Thyroid gland (tissue), 4 donors: ENCODE measurements at places on chromosomes 2 and 18. TPM values are rescaled to one million over a fixed set of nuclear protein-coding genes. Genes with fewer than 3 reads are reported as not detected.

The TAF4B gene
- total RNA-seq, result 8.8 TPM

The KCNG2 gene
- not detected for total RNA-seq

The SIX3 gene
- not detected for total RNA-seq

The DGUOK gene
- total RNA-seq, result 46.4 TPM

The SERPINB5 gene
- not detected for total RNA-seq

The FAM237A gene
- total RNA-seq, result not detected

The MXD1 gene
- total RNA-seq, result 13.5 TPM

The RESP18 gene
- total RNA-seq, result not detected

The PXDN gene
- 17.3 TPM for total RNA-seq

DNA sequence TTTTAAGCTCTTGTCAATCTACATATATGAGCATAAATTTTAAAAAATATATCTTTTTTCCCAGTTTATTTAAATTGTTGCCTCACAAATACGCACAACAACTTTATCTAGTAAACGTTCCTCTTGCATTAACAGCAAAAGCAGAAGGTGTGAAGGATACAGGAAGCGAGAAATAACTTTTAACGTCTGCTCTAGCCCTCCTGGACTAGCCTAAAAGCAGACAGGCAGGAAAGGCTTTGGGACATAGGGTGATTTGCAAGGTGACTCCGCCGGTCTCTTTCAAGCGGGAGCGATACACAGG lies 434 bp upstream of the DUSP19 start:
- no peak for DNase-seq
- no peaks in the 10 kb centered on the region for H3K36me3 ChIP-seq
- H3K27me3 ChIP-seq, result no peaks in the 10 kb centered on the region
- H3K27ac ChIP-seq, result peak overlapping the region; percentile 69

DNA sequence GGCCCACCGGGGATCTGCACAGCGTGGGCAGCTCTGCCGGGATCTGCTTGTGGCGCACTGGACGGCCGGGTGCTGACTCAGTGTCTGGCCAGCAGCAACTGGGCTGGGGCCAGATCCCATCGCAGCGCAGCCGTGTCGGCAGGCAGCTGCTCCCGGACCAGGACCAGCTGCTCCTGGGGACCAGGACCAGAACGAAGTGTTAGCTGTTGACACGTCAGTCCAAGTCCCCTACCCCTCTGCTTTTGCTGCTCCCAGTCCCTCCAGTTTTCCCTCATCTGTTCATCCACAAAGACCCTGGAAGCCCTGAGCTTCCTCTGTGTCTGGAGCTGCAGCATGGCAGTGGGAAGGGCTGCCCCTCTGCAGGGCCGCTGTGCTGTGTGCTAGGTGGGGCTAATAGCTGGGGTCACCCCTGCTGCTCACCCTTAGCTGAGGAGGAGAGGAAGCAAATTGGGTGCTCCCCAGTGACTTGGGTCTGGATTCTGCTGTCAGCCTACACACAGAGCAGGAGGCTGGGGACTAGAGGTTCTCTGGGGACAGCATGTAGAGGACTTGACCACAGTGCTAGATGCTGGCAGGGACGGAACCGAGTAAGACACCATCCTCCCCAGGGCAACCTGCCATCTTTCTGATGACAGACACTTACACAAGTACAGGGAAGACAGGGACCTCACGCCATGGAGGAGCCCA lies 16.9 kb upstream of the KIF1A start:
- no peak for DNase-seq
- H3K4me1 ChIP-seq, result peaks cover 5% of the 10 kb centered on the region
- no peaks in the 10 kb centered on the region for H3K36me3 ChIP-seq
- no peak overlapping the region for H3K27ac ChIP-seq
- H3K27me3 ChIP-seq, result no peaks in the 10 kb centered on the region

- no peaks in the 10 kb centered on the region for H3K4me1 ChIP-seq
- DNase-seq, result no peak
- no peak overlapping the region for H3K27ac ChIP-seq
- no peaks in the 10 kb centered on the region for H3K36me3 ChIP-seq
- no peaks in the 10 kb centered on the region for H3K27me3 ChIP-seq
- H3K4me3 ChIP-seq, result no peak overlapping the region
Observed at GRCh38 chr2:31083234-31083993, 54.8 kb downstream of the GALNT14 start.

GRCh38 chr2:83113953-83114352 lies 1345.1 kb downstream of the SUCLG1 start:
- H3K4me1 ChIP-seq, result no peaks in the 10 kb centered on the region
- H3K4me3 ChIP-seq, result no peak overlapping the region
- H3K36me3 ChIP-seq, result no peaks in the 10 kb centered on the region
- H3K27me3 ChIP-seq, result no peaks in the 10 kb centered on the region
- no peak for DNase-seq

- no peaks in the 10 kb centered on the region for H3K27me3 ChIP-seq
- H3K4me3 ChIP-seq, result no peak overlapping the region
- DNase-seq, result no peak
- no peaks in the 10 kb centered on the region for H3K4me1 ChIP-seq
- H3K36me3 ChIP-seq, result no peaks in the 10 kb centered on the region
Observed at GRCh38 chr2:136505462-136505861, 259.9 kb upstream of the THSD7B start.

- no peak for DNase-seq
- no peak overlapping the region for H3K27ac ChIP-seq
- no peaks in the 10 kb centered on the region for H3K27me3 ChIP-seq
- no peaks in the 10 kb centered on the region for H3K36me3 ChIP-seq
- no peaks in the 10 kb centered on the region for H3K4me1 ChIP-seq
Observed at GRCh38 chr2:30781961-30782533, 25.2 kb downstream of the CAPN13 start.

- peaks cover 15% of the 10 kb centered on the region for H3K4me1 ChIP-seq
- H3K4me3 ChIP-seq, result no peak overlapping the region
- no peak overlapping the region for H3K27ac ChIP-seq
- H3K27me3 ChIP-seq, result no peaks in the 10 kb centered on the region
Observed at GRCh38 chr2:208250388-208250787, 4.5 kb downstream of the IDH1 start.

DNA sequence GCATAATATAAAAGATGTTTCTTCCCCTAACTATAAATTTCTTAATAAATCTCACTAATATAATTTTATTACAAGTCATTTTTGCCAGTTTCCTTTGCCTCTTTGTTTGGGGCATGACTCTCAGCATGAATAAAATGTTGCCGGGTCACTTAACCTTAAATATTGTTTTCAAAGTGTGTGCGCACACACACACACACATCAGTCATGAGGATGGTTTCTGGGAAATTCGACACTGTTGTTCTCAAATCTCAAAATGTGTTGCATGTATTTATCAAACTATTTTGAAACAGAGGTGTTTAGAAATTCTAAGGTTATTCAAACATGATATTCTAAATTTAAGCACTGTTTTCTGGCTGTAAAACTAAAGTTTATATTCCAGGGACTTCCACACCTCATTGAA lies 31.5 kb downstream of the FAP start:
- H3K4me3 ChIP-seq, result no peak overlapping the region
- no peaks in the 10 kb centered on the region for H3K27me3 ChIP-seq
- no peak for DNase-seq
- no peaks in the 10 kb centered on the region for H3K4me1 ChIP-seq
- H3K27ac ChIP-seq, result no peak overlapping the region

- H3K27me3 ChIP-seq, result no peaks in the 10 kb centered on the region
- H3K4me3 ChIP-seq, result no peak overlapping the region
- H3K27ac ChIP-seq, result no peak overlapping the region
Observed at GRCh38 chr2:36088716-36089328, 266.8 kb upstream of the CRIM1 start.

GRCh38 chr2:219331560-219332213 lies 857 bp downstream of the RESP18 start:
- H3K4me1 ChIP-seq, result no peaks in the 10 kb centered on the region
- DNase-seq, result peak; percentile 36
- H3K27me3 ChIP-seq, result peaks cover 10% of the 10 kb centered on the region
- H3K36me3 ChIP-seq, result no peaks in the 10 kb centered on the region
